NCI-H1417 treated with DMSO at 0.1 percent for 48 hours (cell line): ENCODE measurements at places on chromosomes 11 and 22.
A peak's percentile ranks its signal among the peaks of the same experiment; 100 is the strongest.

DNA sequence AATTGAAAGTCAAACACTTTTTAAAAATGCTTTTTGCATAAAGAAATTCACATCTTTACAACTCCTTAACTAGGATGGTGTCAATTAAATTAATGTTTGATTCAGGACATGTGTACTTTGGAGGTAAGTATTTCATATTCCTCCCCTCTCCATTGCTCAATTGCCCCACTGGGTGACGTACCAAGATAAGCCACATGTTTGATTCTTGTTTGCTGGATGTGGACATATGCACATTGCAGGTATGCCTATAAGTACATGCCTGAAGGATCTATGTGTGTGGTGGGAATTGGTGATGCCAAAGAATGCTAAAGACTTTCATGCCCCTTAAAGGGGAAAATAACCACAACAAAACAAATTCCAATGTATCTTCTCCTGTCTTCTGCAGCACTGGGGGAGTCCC is 5.8 kb downstream of the CD44 start:
- DNase-seq, result no peak

GRCh38 chr11:103792981-103793468 is 243.4 kb upstream of the DDI1 start:
- no peak for DNase-seq

GRCh38 chr11:110174645-110175310 is 81.6 kb downstream of the ZC3H12C start:
- no peak for DNase-seq

DNA sequence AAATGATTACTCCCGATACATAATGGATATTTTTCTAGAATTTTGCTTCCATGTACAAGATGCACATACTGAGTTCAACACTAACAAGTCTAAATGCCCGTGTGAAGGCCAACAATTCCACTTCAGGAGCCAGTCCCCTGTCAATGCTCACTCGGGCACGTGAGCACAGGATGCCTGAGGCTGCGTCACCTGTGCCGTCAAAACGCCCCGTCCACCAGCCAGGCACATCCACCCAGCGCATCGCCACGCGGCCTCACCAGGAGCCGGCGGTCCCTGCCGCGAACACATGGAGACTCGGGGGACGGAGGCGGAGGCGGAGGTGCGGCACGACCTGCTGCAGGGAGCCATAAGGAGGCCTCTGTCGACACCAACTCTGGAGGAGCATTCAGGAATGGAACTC is 9.8 kb downstream of the TOLLIP start:
- no peak for DNase-seq

- DNase-seq, result no peak
Observed at GRCh38 chr11:45816614-45817013, 11.7 kb downstream of the SLC35C1 start.

- no peak for DNase-seq
Observed at GRCh38 chr22:27075891-27076290, 418.5 kb downstream of the MIAT start.

- no peak for DNase-seq
Observed at GRCh38 chr11:123578778-123579481, 75.5 kb downstream of the SCN3B start.

DNA sequence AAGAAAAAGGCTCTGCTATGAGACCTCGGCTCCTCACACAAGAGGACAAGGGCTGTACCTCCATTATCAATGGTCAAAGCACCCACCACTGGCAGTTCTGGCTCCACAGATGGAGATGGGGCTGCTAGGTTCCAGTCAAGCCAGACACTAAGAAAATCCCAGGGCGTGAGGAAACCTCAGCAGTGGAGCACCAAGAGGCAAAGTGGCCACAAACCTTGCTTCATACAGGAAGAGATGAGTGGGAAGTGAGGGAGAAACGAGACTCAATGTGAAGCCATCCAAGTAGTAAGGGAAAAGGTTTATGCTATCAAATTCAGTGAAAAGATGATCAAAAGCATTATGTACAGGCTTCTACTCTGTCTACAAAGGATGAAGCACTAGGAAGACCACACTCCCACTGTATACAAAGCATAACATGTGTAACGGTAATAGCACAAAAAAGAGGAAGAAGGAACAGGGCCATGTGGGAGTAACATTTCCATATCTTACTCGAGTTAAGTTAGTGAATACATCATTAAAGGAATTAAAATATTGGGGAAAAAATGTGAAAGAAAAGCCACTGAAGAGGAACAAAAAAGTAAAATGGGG is 27.0 kb downstream of the POLDIP3 start:
- no peak for DNase-seq

DNA sequence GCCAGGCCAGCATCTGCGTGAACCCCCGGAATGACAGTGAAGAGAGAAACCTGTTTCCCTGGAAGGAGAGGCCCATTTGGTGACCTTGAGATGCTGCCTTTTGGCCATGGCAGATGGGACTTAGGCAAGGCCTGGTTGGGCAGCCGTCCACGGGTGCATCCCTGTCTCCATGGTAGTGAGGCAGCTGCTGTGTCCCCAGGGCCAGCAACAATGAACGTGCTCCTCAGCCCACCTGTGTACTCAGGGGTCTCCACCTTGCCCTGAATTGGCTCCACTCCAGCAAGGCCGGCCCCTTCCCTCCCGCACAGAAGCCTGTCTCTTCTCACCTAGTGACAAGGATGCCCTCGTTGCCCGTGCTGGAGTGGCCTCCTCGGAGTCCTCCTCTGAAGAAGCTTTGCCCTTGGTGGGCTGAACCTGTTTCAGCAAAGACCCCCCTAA is 441.1 kb downstream of the TBC1D22A start:
- DNase-seq, result no peak

GRCh38 chr22:26502688-26503561 is 9.3 kb downstream of the TFIP11 start:
- no peak for DNase-seq

- DNase-seq, result no peak
Observed at GRCh38 chr11:96206955-96207354, 136.0 kb downstream of the MAML2 start.

DNA sequence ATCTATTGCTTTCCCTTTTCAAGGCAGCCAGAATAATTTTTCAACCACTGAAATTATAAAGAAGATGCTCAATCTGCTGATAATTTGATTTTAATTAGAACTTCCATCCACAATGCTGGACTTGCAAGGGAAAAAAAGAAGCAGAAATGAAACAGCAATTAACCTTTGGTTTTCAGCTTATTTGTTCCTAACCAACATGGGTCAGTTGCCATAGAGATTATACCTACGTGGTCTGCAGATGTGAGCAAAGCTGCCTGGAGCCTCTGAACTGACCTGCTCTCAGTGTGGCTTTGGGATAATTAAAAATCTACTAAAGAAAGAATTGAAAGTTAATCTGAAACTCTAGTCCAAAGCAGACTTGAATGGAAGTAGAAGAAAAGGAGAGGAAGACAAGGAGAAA is 195.7 kb upstream of the API5 start:
- no peak for DNase-seq

DNA sequence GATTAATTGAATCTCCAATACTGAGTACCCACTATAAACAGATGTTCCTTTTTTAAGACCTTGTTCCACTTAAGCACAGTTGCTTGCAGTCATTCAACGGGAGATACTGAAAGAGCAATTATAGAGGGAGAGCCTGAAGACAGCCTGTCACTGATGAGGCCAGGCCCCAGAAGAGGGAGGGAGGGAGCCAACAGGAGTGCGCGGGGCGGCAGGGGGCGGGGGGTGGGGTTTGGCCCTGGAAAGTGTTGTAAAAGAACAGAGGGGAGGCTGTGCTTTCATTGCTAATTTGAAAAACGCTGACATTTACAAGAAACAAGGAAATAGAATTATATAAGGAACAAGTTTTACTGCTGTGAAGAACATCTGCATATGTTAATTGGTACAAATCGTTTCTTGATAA is 53.1 kb downstream of the MAP6 start:
- DNase-seq, result no peak

DNA sequence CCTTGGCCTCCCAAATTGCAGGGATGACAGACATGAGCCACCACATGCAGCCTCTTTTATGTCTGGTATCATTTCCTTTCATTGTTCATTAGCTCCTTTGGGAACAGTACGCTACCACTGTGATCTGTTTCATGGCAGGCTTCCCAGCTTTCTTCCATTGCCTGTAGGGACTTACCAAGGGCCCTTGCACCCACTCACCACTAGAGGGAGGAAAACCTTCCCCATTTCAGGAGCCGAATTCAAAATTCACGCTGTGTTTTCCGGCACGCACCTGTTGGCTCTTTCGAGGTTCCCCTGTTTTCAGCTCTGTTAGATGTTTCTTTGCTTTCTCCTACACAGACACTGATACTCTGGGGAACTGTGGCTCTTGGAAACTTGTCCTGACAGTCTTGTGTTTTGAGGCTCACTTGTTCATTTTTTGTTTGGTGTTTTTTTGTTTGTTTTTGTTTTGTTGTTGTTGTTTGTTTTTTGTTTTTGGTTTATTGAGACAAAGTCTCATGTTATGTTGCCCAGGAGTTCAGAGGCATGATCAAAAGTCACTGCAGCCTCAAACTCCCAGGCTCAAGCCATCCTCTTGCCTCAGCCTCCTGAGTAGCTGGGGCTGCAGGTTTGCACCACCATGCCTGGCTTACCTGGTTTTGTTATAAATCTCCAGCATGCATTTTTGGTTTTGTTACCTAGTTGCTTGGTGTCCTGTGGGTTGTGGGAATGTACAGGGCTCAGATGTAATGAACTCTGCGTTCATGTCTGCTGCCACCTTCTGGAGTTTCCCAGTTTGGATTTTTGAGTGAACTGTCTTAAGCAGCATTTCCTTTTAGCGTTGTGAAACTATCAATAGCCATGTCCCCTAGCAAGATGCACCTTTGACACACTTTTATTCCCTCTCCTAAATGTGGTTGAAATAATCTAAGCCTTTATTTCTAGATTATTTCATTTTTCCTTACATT is 2.3 kb downstream of the KRTAP5-11 start:
- peak; percentile 4 for DNase-seq

GRCh38 chr11:91243630-91244029 is 981.0 kb upstream of the FAT3 start:
- DNase-seq, result no peak

GRCh38 chr11:109680127-109680526 is 258.1 kb downstream of the C11orf87 start:
- DNase-seq, result no peak

GRCh38 chr22:43921370-43921769 is 2.2 kb upstream of the PNPLA3 start:
- DNase-seq, result no peak

DNA sequence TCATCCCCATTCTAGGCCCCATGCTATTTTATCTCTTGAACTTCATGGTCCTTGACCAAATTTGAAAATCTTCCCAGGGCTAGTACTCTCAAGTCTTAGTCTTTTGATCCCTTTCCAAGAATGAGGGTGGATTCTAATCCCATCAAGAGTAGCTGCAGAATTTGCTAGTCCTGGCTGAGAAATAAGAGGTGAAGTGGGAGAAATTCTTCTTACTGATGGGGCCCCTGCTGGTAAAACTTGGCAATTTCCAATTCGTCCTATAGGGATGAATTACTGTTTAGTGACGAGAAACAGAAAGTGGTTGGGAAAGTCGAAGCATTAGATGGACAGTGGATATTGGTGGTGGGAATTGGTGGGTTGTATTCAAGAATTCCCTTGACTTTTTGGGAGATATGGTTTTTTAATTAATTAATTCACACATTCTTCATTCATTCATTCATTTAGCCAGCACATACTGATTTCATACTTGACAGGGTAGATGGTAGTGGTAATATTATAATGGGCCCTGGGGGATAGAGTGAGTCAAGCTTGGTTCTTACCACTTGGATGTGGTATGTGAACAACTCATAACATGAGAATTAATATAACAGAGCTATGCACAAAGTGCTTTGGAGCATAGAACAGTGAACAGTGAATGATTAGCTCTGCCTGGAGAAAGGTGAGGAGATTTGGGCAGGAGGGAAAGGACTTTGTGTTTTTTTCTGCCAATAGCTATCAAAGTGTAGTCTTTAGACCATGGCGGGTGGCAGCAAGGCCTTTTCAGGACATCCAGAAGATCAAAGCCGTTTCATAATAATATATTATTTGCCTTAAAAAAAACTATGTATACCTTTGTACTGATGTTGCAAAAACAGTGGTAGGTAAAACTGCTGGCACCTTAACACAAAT is 103.8 kb downstream of the STIM1 start:
- DNase-seq, result no peak

GRCh38 chr22:33139937-33140336 is 81.8 kb upstream of the SYN3 start:
- no peak for DNase-seq

DNA sequence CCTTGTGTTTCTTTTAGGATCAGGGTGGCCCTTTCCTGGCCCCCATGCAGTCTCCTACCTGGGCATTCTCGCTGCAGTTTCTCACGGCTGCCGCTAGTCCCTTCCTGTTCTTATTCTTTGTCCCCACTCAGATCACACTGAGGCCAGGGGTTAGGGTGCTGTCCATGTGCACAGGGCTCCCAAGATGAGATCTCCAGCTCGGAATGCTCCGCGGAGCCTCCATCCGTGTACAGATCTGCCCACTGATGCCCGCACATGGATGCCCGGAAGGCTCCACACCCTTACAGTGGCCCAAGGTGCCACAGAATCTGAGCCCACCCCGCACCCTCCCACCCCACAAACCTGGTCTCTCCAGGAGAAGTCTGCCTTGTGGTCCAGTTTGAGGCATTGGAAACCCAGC is 457.3 kb downstream of the TBC1D22A start:
- DNase-seq, result no peak

GRCh38 chr11:92707665-92708064 is 261.8 kb upstream of the MTNR1B start:
- DNase-seq, result no peak

DNA sequence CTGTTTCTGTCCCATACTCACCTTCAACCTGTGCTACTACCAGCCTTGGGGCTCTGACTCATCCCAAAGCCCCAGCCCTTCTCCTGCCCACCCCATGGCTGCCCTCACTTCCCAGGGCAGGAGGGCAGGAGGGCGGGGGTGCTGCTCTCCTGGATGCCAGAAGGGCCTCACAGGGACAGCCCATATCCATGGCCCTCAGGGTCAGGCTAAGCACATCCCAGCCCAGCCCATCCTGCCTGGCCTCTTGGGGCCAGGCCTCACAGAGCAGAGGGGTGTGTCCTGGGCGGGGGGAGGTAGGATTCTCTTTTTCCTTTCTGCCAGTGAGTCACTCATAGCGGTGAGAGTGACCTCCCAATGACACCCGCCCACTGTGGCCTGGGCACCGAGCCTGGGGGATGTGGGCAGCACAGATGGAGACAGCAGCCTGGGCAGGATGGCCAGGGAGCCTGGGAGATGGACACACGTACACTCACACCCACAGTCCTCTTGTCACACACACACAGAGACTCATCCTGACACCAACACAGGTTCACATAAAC is 2.4 kb downstream of the LTBP3 start:
- no peak for DNase-seq

DNA sequence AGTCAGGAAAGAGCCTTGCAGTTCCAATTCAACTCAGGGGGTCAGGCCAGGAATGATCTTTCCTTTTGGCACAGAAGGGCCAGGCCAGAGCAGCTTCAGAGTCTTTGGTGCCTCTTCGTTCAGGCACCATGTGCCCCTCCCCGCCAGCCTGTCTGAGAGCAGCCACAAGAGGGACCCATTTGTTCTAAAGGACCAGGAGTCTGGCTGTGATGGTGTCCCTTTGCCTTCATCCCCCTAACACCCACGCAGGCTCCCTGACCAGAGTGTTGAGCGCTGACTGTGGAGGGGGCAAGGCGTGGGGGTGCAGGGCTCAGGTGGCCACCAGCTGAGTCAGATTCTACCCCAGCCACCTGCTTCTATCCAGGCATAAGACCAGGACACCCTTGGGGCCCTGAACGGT is 156.4 kb downstream of the TTC17 start:
- DNase-seq, result no peak
